Left colon (tissue), 2 donors: ENCODE measurements at places on chromosomes 6 and 20. TPM values are rescaled to one million over a fixed set of nuclear protein-coding genes. Genes with fewer than 3 reads are reported as not detected.

DNA sequence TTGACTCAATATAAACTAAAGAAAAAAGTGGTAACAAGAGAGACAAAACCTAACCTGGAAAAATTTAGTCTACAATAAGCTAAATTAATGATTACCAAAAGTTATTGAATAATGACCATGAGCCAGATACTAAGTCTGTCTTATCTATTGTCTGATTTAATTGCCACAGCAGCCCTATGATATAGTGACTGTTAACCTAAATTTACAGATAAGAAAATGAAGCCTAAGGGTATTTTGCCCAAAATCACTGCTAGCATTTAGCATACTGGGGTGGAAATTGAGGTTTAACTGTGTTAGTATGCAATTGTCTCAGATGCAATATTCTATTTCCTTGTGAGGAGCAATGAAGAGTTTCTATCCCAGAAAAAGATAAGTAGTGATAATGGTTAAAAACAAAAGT is 361.0 kb upstream of the EYS start:
- DNase-seq: no peak

DNA sequence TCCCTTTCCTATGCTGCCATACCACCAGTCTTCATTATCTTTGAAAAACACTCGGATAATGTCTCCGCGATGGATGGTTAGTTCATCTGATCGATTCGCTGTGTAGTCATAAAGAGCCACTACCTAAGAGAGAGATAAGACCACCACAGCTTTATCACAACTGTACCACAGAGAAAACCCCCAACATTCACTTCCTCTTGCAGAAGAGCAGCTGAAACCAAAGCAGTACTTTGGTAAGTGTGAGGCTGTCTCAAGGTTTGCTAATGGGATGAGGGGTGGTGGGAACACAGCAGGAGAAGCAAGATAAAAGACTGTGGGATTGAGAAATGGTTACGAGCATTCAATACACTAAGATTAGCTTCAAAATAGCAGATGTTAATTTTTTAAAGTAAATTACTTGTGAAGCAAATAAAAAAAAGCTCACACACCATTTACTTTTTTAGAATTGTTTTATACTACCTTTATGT is 142.1 kb downstream of the MYB start:
- DNase-seq: no peak

- DNase-seq: no peak
Observed at GRCh38 chr6:7215131-7215530, 97.9 kb downstream of the SSR1 start.

DNA sequence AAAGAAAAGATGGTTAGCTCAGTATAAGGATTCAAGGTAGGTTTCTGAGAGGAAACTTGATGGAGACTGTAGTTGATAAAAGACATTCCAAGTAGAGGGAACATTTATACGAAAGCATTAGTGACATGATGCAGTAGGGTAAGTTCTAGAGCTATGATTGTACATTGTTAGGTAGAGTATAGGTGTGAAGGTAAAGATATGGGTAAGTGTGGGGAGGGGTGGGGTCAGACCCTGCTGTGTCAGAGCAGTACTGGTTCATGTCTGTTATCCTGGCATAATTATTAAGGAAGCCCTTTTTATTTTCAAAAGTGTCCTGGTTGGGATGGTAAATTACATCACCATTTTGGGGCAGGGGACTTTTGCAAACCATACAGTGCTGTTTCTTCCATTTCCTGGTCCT is 635.8 kb downstream of the COL12A1 start:
- no peak for DNase-seq

The SUPT3H gene
- 2.8 TPM for total RNA-seq

DNA sequence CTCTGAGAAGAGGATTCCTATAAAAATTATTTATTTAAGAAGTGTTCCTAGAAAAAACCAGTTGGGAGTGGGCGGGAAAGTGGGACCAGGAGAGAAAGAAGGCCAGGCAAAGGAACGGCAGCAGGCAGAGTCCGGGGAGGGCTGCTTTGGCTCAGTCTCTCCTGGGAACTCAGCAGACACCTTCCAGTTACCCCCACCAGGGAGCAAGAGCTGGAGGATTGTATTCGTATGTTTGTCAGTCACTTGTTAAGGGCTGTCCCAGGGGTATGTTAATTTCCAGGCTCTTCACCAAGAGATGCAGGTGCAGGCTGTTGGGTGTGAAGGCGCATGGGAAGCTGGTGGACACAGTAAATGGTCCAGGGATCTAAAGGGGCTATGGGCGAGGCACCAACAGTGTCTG is 53.0 kb upstream of the CHD6 start:
- no peak for DNase-seq

The SYNDIG1 gene
- 0.12 TPM for total RNA-seq

DNA sequence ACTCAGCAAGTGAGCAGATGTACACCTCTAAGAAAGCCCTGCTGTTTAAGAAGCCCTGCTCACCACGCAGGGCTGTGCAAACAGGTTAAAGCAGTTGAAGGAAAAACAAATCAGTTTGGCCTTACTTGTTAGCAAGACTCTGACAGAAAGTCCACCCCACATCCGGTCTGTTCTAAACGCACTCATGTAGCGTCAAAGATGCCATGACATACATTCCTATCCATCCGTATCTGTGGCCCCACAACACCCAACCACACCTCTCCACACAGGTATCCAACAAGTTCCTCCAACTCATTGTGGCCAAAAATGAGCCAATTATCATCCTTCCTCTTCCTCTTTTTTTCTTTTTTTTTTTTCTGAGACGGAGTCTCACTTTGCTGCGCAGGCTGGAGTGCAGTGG is 22.8 kb upstream of the RAB22A start:
- no peak for DNase-seq

DNA sequence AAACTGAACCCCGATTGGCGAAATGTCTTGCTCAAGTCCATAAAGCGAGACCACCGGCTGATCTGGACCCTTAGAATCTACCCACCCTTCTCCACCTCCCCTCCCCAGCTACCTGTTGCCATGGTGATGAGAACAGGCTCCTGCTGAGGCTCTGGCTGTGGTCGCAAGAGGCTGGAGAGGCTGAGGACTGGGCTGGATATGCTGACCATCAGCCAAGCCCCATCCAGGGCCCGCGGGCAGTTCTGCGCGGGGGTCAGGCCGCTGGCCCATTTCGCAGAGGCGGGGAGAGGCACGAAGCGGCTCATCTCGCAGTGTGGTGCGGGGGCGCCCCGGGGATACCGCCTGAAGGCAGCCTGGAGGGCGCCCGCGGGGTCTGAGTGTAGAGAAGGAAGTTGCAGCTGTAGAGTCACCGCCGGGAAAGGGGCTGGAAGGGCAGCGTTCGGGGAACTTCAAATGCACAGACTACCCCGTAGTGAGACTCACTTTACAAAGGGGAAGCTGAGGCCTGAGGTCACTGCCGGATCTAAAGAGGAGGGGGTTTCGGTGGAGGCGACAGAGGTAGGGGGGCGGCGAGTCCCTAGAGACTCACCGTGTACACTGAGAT is 671 bp downstream of the TAPBP start:
- peak; percentile 70 for DNase-seq

- no peak for DNase-seq
Observed at GRCh38 chr6:27230758-27231111, 16.8 kb upstream of the PRSS16 start.
